NCI-H2107 (cell line): ENCODE measurements at places on chromosomes 2 and 18.

DNA sequence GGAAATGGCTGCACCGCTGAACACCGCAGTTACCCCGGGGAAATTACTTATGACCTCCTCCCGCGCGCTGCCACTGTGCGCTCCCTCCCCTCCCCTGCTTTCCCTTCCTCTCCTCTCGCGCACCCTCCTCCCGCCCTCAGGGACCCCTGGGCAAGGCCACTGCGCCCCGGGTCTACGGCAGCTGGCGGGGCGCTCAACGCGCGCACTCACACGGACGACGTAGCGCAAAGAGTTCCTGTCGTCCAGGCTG, 7.9 kb downstream of the ALPP start:
- no peak for DNase-seq

DNA sequence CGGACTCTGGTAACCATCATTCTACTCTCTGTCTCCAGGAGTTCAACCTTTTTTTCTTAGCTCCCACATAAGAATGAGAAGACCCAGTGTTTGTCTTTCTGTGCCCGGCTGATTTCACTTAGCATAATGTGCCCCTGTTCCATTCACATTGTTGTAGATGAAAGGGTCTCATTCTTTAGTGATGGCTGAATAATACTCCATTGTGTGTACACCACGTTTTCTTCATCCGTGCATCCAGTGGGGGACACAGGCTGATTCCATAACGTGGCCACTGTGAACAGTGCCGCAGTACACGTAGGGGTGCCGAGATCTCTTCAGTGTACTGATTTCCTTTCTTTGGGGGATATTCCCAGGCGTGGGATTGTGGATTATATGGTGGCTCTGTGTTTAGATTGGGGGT, 72.3 kb upstream of the NFATC1 start:
- DNase-seq: no peak

DNA sequence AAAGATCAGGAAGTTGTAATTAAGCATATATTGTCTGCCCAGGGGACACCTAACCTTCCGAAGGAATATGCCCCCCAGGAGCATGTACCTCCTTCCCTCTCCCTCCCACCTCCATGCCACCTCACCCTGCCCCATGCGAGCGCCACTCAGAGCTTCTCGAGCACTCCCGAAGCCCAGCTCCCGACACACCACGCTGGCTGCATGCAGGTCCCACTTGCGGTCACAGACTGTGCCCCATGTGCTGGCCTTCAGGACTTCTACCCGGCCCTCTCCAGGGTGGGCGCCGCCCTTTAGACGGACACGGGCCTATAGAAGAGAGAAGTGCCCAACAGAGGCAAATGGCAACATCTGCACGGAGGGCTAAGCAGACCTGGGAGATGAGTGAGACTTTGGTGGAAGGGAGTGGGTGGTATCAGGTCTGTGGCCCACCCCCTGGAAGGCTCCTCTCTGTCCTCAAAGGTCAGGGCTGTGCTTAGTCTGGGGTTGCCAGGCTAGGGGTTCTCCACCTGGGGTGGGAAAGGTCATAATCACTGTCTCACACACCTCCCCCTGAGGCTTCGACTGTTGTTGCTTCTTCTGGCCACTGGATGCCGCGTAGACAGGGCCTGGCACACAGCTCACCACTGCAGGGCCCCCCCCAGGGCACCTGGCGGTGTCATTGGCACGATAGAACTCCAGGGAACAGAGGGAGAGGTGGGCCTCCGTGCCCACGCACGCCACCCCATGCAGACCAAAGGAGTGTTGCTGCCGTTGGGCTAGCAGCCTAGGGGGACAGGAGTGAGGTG, 6.6 kb downstream of the HTRA2 start:
- no peak for DNase-seq

GRCh38 chr2:53098696-53099078, 668.9 kb upstream of the CHAC2 start:
- DNase-seq: no peak

GRCh38 chr2:203498161-203498560, 36.9 kb downstream of the RAPH1 start:
- DNase-seq: no peak

DNA sequence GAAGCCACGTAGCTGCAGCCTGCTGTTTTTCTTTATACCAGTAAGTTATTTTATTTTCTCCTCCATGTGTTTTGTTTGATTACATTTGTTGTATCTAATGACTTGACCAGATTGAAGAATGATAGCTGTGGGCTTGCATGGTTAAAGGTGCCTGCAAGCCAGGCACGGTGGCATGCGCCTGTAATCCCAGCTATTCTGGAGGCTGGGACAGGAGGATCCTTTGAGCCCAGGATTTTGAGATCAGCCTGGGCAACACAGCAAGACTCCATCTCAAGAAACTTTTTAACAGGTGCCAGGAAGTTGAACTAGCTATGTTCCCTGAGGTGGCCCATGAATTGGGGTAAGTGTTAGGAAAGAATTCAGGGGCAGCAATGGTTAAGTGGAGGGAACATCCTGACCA, 179.4 kb downstream of the IRS1 start:
- no peak for DNase-seq

GRCh38 chr2:160381425-160381951, 112.1 kb downstream of the RBMS1 start:
- DNase-seq: no peak

DNA sequence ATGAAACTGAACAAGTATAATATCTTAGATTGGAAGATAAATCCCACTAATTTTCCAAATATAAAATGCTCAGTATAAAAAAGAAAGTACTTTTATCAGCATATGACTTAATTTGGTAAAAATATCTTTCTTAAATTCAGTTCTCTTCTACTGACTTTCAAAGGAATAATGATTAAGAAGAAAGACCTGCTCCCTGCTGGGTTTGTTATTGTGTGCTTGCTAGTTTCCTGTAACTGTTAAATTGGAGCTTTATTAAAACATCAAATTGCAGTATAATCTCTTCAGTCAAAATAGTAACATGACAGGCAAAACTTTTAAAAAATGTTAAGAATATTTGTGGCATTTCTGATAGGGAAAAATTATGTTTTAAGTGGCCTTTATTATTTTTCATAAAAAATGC, 1317.4 kb upstream of the CDH2 start:
- DNase-seq: no peak

DNA sequence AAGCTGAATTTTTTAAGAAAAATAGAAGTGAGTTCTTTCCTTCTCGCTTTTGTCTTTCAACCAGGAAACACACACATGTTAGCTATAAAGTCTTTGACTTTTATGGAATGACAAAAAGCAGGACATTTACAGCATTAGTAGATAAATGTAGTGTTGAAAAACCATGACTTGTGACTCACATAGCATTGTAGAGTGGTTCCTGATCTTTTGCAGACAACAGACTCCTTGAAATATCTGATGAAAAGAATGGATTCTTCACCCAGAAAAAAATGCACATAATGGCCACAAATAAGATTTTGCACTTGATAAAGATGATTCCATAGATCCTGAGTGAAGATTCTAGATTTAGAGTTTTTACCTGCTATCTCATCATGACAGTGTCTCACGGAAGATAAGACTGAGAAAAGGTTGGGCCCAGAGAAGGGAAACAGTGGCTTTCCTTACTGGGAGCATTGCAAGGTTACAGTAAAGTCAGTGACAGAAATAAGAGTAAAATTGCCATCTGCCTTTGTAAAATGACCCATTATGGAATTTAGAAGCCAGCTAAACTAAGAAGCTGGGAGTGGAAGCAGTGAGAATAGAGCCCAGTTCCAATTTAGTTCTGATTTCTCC, 14.0 kb downstream of the SMARCAL1 start:
- no peak for DNase-seq

GRCh38 chr18:2180586-2180985, 390.7 kb downstream of the METTL4 start:
- no peak for DNase-seq

GRCh38 chr2:231396058-231396821, 730 bp downstream of the B3GNT7 start:
- no peak for DNase-seq

DNA sequence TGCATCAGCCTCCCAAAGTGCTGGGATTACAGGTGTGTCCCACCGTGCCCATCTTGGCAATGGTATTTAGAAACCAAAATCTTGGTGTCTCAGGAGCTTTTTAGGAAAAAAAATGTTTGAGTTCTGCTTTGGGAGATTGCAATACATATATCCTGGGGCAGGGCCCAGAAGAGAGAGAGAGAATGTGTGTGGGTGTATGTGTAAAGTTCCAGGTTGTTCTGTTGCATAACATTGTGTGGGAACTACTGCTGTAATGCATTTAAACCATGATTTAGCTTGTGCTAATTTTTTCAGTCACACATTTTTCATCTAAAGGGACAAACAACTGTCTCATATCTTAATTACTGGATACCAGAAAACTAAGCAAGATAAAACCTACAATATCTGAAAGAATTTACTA, 70.8 kb upstream of the NABP1 start:
- DNase-seq: no peak

GRCh38 chr2:104332731-104333130, 521.2 kb upstream of the POU3F3 start:
- no peak for DNase-seq

- no peak for DNase-seq
Measured at GRCh38 chr2:53334610-53335009, 433.0 kb upstream of the CHAC2 start.

DNA sequence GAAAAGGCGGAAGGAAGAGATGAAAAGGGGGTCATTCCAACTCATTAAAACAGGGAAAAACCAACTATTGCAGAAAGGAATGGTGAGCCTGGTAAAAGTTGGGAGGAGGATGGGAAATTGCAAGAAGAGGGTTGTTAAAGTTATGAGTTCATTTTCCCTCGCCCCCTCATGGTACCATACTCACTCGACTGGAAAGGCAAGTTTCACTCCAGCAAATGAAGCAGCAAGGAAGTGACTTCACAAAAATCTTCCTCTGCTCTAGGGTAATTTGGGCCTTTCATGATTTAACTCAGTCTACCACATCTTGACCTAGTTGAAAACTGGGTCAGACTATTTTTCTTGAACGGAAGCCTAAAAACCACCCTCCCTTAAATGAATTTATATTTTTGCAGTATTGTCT, 22.8 kb upstream of the DAW1 start:
- no peak for DNase-seq

DNA sequence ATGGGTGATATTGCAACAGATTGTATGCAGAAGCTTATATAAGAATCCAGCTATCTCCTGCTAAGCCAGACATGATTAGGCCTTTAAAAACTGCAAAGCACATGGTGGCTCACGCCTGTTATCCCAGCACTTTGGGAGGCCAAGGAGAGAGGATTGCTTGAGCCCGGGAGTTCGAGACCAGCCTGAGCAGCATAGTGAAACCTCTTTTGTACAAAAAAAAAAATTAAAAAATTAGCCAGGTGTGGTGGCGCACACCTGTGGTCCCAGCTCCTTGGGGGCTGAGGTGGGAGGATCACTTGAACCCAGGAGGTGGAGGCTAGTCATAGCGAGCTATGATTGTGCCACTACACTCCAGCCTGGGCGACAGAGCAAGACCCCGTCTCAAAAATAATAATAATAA, 204.6 kb downstream of the TNS1 start:
- DNase-seq: no peak

- peak; percentile 39 for DNase-seq
Measured at GRCh38 chr2:63926815-63927214, 85.1 kb downstream of the UGP2 start.

- DNase-seq: no peak
Measured at GRCh38 chr2:42519624-42520023, 25.8 kb upstream of the KCNG3 start.

DNA sequence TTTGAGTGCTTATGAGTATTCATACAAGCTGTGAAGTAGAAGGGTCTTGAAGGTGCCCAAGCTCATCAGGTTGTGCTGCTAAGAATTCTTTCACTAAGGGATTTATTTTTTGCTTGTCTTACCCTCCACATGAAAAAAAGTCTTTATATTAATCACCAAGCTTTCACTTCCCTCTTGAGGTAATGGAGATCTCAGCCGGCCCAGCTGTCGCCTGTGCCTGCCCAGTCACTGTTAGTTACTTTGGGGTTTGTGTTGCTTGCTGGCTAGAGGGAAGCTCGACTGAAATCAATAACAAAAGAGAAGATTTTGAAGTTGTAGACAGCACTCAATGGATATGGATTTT, 21.9 kb downstream of the MC2R start:
- no peak for DNase-seq

DNA sequence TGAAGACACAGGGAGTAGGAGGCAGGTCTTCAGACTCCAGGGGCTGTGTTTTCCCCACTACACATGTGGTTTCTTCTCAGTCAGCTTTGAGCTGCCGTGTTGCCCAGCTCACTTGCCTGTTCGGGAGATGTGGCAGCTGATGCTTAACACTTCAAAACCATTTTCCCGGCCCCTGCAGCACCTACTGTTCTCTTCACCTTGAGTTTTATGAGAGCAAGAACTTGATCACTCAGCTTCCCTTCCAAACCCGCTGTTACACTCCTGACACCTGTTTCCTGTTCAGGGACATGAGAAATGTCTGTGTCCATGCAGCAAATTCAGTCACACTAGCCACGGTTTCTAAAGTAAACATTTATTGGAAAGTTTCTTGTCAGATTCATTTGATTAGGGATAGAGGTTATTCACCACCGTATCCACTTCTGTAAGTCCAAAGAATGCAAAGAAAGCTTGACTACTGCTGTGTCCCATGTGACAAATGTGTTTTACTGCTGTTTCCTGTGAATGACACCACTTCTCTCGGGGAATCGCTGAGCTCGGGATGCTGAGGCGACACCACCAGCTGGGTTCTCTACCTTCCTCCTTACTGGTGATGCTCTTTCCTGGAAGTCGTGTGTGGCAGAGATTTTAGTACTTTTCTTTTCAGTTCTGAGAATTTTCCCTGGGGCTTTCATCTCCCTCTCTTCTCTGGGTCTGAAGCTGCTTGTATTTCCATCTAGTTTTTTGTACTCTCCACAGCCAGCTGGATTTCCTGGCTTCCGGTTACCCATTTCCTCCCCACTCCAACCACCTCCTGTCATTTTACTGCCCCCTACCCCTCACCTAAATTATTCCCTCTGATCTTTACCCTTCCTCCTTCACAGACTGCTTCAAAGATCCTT, 91.7 kb downstream of the KLF7 start:
- DNase-seq: peak; percentile 28

GRCh38 chr2:124187948-124188347, 162.9 kb downstream of the CNTNAP5 start:
- DNase-seq: no peak

- no peak for DNase-seq
Measured at GRCh38 chr2:776487-776886, 99.3 kb upstream of the TMEM18 start.

DNA sequence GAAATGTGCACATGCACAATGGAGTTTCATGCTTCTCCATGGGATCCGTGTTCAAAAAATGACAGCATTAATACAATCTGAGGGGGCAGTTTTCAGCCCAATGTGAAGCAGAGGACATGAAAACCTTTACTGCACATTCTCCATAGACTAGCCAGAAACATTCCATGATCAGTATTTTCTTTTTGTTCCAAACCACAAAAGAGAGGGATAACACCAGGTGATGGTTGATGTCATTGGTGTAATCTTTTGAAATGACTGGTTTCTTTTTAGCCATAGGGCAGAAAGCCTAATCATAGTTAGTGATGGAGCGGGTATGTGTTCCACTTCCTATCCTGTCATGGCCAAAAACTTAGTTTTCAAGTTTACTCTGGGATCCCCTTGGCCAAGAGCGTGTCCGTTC, 1.8 kb upstream of the KYNU start:
- DNase-seq: no peak
